Stimulated activated CD4-positive, alpha-beta T cell treated with anti-CD3 and anti-CD28 coated beads, TNF-alpha, amount 100 ng/mL, for 48 hours (primary cell): ENCODE measurements at places on chromosomes 6 and 20.

GRCh38 chr6:44035621-44036020 lies 91.6 kb downstream of the MRPL14 start:
- no peak for DNase-seq

DNA sequence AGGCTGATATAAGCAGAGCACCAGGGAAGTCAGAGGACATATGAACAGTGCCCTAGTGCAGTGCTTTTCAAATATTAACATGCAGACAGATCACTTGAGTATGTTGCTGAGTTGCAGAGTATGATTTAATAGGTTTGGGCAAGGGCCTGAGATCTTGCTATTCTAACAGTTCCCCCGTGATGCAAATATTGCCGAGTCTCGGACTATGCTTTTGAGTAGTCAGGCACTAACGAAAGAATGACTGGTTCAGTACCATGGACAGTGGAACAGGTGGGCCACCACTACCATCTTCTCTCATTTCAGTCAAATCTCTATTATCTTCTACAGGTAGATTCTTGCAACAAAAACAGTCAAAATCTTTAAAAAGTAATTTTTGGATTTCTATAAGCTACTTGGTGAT lies 3.7 kb upstream of the TMEM200A start:
- no peak for DNase-seq

DNA sequence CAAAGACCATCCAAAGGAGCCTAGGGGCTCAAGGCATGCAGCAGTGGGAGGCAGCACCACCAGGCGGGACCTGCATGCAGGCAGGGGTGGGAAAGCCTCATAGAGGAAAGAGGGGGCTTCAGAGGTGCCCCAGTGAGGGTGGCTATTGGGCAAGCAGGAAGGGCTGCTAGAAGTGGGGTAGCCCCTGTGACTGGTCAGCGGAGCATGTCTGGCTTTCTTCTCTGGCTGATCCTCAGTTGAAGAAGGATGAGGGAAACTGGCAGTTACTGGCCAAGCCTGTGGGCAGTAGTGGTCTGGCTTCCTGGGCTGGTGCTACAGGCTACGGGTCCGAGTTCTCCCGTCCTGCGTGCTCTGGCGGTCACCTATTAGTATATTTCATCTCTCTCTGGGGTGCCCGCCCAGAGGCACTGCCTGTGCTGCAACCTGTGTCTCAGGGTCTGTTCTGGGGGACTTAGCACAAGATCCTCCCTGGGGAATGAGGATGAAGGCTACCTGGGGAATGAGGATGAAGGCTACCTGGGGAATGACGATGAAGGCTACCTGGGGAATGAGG lies 35.9 kb upstream of the CST7 start:
- DNase-seq, result no peak

DNA sequence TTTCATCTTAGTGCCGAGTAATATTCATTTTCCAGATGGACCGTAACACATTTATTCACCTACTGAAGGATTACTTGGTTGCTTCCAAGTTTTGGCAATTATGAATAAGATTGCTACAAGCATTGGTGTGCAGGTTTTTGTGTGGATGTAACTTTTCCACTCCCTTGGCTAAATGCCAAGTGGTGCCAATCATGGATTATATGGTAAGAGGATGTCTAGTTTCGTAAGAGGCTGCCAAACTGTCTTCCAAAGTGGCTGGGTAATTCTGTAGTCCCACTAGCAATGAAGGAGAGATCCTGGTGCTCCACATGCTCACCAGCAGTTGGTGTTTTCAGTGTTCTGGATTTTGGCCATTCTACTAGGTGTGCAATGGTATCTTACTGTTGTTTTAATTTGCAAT lies 117.1 kb downstream of the IRF4 start:
- DNase-seq, result no peak

- no peak for DNase-seq
Measured at GRCh38 chr6:79632580-79632979, 1.5 kb downstream of the SH3BGRL2 start.

DNA sequence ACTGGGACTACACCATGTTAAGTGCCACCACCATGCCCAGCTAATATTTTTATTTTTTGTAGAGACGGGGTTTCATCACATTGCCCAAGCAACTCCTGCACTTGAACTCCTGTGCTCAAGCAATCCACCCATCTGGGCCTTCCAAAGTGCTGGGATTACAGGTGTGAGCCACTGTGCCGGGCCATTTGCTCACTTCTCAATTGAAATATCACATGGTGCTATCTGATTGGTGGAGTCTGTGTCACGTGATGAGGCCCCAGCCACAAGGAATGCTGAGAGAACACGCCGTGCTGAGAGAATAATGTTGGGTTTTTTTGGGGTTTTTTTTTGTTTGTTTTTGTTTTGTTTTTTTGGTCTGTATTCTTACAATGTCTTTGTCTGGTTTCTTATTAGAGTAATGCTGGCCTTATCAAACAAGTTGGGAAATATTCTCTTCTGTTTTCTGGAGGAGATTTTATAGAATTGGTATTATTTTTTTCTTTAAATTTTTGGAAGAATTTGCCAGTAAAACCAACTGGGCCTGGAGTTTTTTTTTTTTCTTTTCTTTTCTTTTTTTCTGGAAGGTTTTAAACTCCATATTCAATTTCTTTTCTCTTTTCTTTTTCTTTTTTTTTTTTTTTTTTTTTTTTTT lies 183.2 kb upstream of the KCNG1 start:
- no peak for DNase-seq

DNA sequence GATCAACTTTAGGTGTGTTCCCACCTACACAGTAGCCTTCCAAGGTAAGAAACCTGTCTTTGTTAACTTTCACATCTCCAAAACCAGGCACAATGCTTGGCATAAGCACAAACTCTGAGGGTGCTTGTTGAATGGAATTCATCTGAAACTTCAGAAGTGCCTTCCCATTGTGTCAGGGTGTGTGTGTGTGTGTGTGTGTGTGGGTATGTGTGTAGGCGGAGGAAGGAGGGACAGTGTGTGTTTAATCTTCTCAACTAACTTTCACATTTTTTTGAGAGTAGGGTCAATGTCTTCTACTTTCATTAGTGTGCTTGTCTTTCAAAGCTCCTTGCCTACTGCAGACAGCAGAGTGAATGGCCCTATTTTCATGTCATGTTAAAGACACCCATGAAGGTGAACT lies 45.6 kb downstream of the PDE7B start:
- no peak for DNase-seq
